CD4-positive, CD25-positive, alpha-beta regulatory T cell (primary cell): ENCODE measurements at places on chromosomes 16 and 17.

DNA sequence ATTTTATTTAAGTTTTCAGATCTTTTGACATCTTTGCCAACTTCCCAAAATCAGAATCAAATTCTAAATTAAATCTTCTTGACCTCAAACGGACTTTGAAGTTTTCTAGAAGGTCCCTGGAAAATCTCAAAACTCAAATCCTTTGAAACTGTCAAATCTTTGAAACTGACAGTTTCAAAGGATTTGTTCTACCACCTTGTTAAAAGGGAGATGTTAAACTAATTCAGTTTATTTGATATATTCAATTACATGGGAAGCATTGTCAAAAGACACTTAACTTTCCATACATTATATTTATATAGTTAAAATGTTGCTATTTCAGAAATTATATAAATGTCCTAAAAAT, 3.4 kb upstream of the DPEP1 start:
- no peak overlapping the region for H3K27ac ChIP-seq
- H3K36me3 ChIP-seq, result no peaks in the 10 kb centered on the region
- no peaks in the 10 kb centered on the region for H3K4me1 ChIP-seq
- H3K4me3 ChIP-seq, result no peak overlapping the region

DNA sequence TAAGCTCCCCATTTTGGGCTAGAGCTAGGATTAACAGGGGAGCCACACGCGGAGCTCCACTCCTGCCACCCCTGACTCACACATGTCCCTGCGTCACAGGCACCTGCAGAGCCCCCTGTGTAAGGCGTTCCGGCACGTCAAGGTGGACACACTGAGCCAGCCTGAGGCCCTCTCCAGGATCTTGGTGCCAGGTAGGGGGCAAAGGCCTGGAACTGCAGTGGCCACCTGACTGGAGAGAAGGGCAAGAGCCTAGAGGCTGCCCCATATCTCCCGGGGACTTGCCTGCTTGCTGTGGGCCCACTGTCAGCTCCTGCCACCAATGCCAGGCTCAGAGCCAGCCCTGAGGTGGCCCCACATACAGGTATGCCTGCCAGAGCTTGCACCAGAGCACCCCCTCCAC, 33.7 kb downstream of the NECAB2 start:
- DNase-seq, result no peak
- no peaks in the 10 kb centered on the region for H3K27me3 ChIP-seq
- no peaks in the 10 kb centered on the region for H3K36me3 ChIP-seq
- no peaks in the 10 kb centered on the region for H3K4me1 ChIP-seq
- H3K4me3 ChIP-seq, result no peak overlapping the region
- H3K27ac ChIP-seq, result no peak overlapping the region

DNA sequence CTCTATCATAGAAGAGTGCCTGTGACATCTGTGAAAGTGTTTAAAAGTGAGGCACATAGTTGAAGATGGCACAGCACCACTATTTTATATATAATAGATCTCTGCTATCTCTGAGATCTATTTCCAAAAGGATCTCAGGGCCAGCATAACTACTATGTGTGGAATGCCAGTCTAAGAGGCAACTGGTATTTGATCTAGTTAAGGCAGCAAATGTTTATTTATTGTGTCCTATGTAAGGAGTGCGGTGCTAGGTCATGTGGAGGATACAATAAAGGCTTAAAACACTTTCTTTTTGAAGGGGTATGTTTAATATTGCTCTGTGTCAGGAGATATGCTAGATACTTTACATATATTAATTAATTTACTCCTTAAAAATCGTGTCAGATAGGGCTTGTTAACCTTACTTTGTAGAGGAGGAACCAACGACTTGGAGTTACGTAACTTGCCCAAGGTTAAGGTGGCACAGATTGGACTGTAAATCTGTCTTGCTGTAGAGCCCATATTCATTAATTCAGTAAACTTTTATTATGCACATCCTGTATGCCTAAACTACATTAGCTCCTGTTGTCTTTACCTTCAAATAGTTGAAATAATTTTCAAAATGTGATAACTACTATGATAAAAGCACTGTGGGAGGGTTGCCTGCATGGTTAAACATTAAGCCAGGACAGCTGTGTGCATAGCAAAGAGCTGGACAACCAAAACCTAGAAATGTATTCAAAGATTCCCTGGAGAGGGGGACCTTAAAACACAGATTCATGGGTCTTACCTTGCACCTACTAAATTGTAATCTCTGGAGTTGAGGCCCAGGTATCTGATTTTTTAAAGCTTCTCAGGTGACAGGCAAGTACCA, 83.3 kb downstream of the NLK start:
- no peaks in the 10 kb centered on the region for H3K27me3 ChIP-seq
- H3K27ac ChIP-seq, result no peak overlapping the region
- no peak for DNase-seq
- H3K36me3 ChIP-seq, result peaks cover 9% of the 10 kb centered on the region
- H3K4me1 ChIP-seq, result no peaks in the 10 kb centered on the region

- H3K36me3 ChIP-seq, result no peaks in the 10 kb centered on the region
- no peak overlapping the region for H3K4me3 ChIP-seq
- H3K4me1 ChIP-seq, result no peaks in the 10 kb centered on the region
- H3K27ac ChIP-seq, result no peak overlapping the region
Measured at GRCh38 chr17:14840616-14841231, 424.4 kb downstream of the PMP22 start.

DNA sequence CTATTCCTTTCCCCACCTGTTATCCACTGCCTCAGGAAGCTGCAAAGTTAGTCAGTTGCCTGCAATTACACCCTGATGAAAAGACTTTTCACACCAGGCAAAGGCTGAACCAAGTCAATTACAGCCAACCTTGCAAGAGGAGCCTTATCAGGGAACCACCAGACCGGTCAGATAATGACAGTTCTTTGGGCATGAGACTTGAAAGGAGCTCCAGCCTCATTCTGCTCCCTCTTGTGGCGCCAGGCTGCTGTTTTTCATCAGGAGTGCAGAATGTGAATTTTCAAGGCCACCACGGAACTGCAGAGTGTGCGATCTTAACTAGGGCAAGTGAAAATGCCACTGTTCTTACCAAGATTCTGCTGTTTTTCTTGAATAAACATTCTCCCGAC, 22.5 kb downstream of the DNAI2 start:
- H3K36me3 ChIP-seq, result no peaks in the 10 kb centered on the region
- peaks cover 16% of the 10 kb centered on the region for H3K4me1 ChIP-seq

DNA sequence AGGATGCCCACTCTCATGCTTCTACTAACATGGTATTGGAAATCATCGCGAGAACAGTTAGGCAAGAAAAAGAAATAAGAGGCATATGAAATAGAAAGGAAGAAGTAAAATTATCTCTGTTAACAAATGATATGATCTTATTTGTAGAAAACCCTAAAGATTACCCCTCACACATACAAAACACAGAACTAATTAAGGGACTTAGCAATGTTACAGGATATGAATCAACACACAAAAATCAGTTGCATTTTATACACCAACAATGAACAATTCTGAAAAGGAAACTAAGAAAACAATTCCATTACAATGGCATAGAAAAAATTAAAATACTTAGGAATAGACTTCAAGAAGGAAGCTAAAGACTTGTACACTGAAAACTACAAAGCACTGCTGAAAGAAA, 2.7 kb upstream of the CAPNS2 start:
- no peak for DNase-seq
- no peaks in the 10 kb centered on the region for H3K36me3 ChIP-seq
- H3K27me3 ChIP-seq, result no peaks in the 10 kb centered on the region
- H3K4me3 ChIP-seq, result no peak overlapping the region

GRCh38 chr16:82488460-82488859, 138.3 kb upstream of the CDH13 start:
- no peaks in the 10 kb centered on the region for H3K36me3 ChIP-seq
- no peak overlapping the region for H3K4me3 ChIP-seq
- no peak for DNase-seq
- H3K27ac ChIP-seq, result no peak overlapping the region
- H3K4me1 ChIP-seq, result no peaks in the 10 kb centered on the region

- H3K27ac ChIP-seq, result peak overlapping the region; percentile 86
- H3K4me3 ChIP-seq, result peak overlapping the region; percentile 84
- H3K27me3 ChIP-seq, result no peaks in the 10 kb centered on the region
- no peak for DNase-seq
- H3K4me1 ChIP-seq, result peaks cover 83% of the 10 kb centered on the region
- peaks cover 6% of the 10 kb centered on the region for H3K36me3 ChIP-seq
Measured at GRCh38 chr17:38872671-38873385, 3.0 kb downstream of the LASP1 start.
